Trophoblast cell (in vitro differentiated cells and primary cell): ENCODE measurements at places on chromosomes 1 and 21.

- no peak overlapping the region for H3K27ac ChIP-seq
- no peaks in the 10 kb centered on the region for H3K27me3 ChIP-seq
- DNase-seq: no peak
- H3K36me3 ChIP-seq: no peaks in the 10 kb centered on the region
Observed at GRCh38 chr1:151479462-151479861, 20.2 kb upstream of the POGZ start.

- no peaks in the 10 kb centered on the region for H3K36me3 ChIP-seq
- H3K4me1 ChIP-seq: no peaks in the 10 kb centered on the region
- H3K4me3 ChIP-seq: no peak overlapping the region
- no peak overlapping the region for H3K27ac ChIP-seq
Observed at GRCh38 chr1:6300342-6301048, 39.6 kb upstream of the GPR153 start.

GRCh38 chr1:51924455-51924854 lies 45.9 kb upstream of the NRDC start:
- H3K36me3 ChIP-seq: no peaks in the 10 kb centered on the region
- no peaks in the 10 kb centered on the region for H3K4me1 ChIP-seq
- no peak for DNase-seq
- no peaks in the 10 kb centered on the region for H3K27me3 ChIP-seq
- no peak overlapping the region for H3K4me3 ChIP-seq

DNA sequence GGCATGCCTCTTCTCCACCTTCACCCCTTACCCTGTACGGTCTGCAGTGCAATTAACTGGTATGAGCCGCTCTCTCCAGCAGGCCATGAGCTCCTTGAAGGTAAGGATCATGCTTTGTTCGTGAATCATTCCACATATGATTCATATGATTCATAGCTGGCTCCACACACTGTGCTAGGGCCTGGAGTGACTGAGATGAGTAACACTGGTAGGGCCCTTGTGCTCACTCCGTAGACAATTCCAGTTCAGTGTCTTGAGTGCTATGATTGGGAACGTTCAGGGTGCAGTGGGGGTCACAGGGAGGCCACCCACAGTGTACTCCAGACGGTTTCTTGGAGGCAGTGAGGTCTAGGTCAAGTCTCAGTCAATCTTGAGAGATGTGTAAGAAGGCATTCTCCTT lies 239.8 kb downstream of the LMX1A start:
- no peak overlapping the region for H3K4me3 ChIP-seq
- DNase-seq: peak; percentile 67
- H3K27me3 ChIP-seq: peaks cover 20% of the 10 kb centered on the region
- H3K4me1 ChIP-seq: peaks cover 2% of the 10 kb centered on the region
- H3K36me3 ChIP-seq: no peaks in the 10 kb centered on the region

DNA sequence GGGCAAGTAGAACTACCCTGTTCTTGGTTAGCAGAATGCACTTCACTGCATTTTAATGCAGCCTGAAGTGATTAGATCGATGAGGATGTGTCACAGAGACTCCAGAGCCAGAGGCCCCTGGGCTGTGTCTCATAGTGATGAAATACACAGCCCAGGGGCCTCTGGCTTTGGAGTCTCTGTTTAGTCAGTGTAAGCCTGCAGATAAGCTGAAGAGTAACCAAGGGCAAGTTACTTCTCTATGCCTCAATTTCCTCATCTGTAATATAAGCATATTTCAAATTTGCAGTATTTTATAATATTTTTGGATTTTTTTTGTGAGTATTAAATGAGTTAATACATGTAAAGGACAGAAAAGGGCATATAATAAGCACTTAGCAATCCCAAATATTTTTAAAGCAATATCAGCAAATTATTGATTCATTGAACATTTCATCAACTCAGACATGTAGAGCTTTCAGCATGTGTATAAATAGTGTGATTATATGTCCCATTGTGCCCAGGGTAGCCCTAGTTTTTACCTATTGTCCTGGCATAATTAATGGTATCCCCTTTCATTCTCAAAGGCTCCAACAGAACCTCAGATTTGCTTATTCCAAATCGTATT lies 23.6 kb upstream of the APOBEC4 start:
- H3K27me3 ChIP-seq: no peaks in the 10 kb centered on the region
- no peak overlapping the region for H3K27ac ChIP-seq
- DNase-seq: peak; percentile 90
- no peaks in the 10 kb centered on the region for H3K36me3 ChIP-seq

- no peaks in the 10 kb centered on the region for H3K36me3 ChIP-seq
- no peak for DNase-seq
- no peak overlapping the region for H3K4me3 ChIP-seq
- no peaks in the 10 kb centered on the region for H3K4me1 ChIP-seq
- H3K27me3 ChIP-seq: no peaks in the 10 kb centered on the region
- H3K27ac ChIP-seq: no peak overlapping the region
Observed at GRCh38 chr1:10815858-10816195, 19.4 kb upstream of the CASZ1 start.

GRCh38 chr21:21688889-21689288 lies 690.7 kb downstream of the NCAM2 start:
- no peak overlapping the region for H3K27ac ChIP-seq
- H3K36me3 ChIP-seq: no peaks in the 10 kb centered on the region
- peak; percentile 4 for DNase-seq
- H3K4me3 ChIP-seq: no peak overlapping the region
- no peaks in the 10 kb centered on the region for H3K27me3 ChIP-seq

DNA sequence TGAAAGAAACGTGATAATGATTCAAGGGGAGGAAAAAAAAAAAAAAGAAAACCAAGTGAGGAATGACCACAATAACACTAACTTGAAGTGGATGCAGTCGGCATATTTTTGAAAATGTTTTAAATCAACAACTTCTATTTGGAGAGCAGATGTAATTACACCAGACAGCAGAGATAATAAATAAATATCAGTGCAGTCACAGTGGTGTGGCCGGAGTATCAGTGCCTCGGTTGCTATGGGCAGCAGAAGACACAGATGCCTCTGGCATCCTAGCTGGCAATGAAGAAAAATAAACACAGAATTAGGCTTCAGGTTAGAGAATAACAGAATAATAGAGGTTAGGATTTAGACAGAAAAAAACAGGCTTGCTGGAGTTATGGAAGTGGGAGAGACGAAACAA lies 888.3 kb downstream of the LTN1 start:
- no peak overlapping the region for H3K4me3 ChIP-seq
- no peaks in the 10 kb centered on the region for H3K36me3 ChIP-seq
- no peaks in the 10 kb centered on the region for H3K4me1 ChIP-seq
- no peak for DNase-seq

DNA sequence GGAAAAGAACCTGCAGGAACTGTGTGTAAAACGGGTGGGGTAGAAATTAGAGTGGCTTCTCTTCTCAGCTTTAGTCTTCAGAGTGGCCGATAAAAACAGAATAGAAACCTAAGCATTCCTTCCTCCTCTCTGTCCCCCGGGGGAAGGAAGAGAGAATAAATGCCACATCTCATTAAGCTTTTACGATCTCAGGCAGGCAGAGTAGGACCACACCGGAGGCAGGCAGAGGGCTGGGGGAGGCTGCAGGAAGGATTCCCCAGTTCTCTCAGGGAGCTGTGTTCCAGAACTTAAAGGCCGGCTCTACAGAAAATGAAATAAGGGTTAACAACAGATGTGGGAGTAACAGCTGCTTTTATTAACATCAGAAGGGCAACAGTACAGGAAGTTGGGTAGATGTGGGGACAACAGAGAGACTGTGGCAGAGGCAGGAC lies 24.5 kb upstream of the MEF2D start:
- H3K27ac ChIP-seq: no peak overlapping the region
- H3K4me3 ChIP-seq: no peak overlapping the region
- H3K4me1 ChIP-seq: no peaks in the 10 kb centered on the region
- peaks cover 27% of the 10 kb centered on the region for H3K36me3 ChIP-seq
- H3K27me3 ChIP-seq: no peaks in the 10 kb centered on the region

GRCh38 chr1:22359427-22359826 lies 92.2 kb upstream of the ZBTB40 start:
- no peak overlapping the region for H3K4me3 ChIP-seq
- peaks cover 18% of the 10 kb centered on the region for H3K4me1 ChIP-seq
- H3K27ac ChIP-seq: no peak overlapping the region
- no peak for DNase-seq

GRCh38 chr1:199898654-199899053 lies 128.9 kb upstream of the NR5A2 start:
- no peak overlapping the region for H3K4me3 ChIP-seq
- H3K4me1 ChIP-seq: no peaks in the 10 kb centered on the region
- no peak overlapping the region for H3K27ac ChIP-seq
- H3K36me3 ChIP-seq: no peaks in the 10 kb centered on the region

- H3K4me3 ChIP-seq: no peak overlapping the region
- no peak overlapping the region for H3K27ac ChIP-seq
- H3K27me3 ChIP-seq: no peaks in the 10 kb centered on the region
- H3K4me1 ChIP-seq: peaks cover 12% of the 10 kb centered on the region
- no peaks in the 10 kb centered on the region for H3K36me3 ChIP-seq
- peak; percentile 34 for DNase-seq
Observed at GRCh38 chr1:211330282-211330936, 3.8 kb downstream of the TRAF5 start.

GRCh38 chr1:59484096-59484495 lies 187.2 kb downstream of the FGGY start:
- H3K4me1 ChIP-seq: peaks cover 6% of the 10 kb centered on the region
- no peak overlapping the region for H3K4me3 ChIP-seq
- no peak overlapping the region for H3K27ac ChIP-seq
- peak; percentile 17 for DNase-seq
- no peaks in the 10 kb centered on the region for H3K27me3 ChIP-seq

DNA sequence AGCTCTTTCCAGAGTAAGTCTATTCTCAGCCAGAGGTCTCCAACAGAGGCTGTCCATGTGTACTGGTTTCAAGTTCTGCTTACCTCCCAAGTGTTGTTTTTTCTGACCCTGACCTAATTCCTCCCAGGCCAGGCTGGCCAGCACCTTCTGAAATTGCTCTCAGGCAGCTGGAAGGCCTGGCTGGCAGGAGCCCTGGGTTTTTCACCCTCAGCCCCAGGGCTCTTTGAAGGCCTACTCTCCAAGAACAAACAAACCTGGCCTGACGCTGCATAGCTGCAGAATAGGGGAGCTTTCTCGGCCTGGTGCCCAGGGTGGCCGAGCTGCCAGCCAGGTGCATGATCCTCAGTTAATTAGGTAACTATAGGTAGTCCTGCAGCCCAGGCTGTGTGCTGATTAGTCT lies 147.5 kb downstream of the CACNA1E start:
- DNase-seq: no peak
- H3K4me3 ChIP-seq: no peak overlapping the region
- no peaks in the 10 kb centered on the region for H3K27me3 ChIP-seq
- H3K4me1 ChIP-seq: no peaks in the 10 kb centered on the region
- H3K27ac ChIP-seq: no peak overlapping the region

DNA sequence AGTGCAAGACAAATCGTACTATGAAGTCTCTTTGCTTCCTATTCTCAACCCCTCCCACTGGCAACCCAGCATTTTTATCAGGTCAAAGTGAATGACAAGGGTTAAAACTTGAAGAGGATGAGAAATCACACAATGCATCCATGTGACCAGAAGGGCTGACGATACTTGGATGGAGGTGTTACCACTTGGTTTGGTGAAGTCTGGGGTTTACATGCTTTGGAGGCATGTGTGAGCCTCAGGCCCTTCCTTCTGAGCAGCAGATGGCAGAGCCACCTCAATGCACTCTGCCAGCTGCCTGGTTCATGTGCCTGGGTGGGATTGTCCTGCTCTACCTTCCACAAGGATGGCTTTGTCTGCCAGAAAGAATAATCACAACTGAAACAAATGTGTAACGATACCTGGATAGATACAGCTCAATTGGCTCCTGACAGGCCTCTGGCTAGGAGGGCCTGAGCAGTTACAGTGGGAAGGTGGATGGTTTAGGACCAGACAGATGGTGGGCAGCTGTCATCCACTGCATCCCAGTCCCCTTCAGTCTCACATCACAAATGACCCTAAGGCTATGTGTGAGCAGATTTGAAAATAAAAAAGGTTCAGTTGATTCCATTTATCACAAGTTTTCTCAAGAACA lies 51.5 kb upstream of the CNIH3 start:
- no peaks in the 10 kb centered on the region for H3K36me3 ChIP-seq
- H3K27me3 ChIP-seq: no peaks in the 10 kb centered on the region
- no peak for DNase-seq
